ENCODE measurements at places on chromosomes 11 and 22. TPM values are rescaled to one million over a fixed set of nuclear protein-coding genes. Genes with fewer than 3 reads are reported as not detected.
A peak's percentile ranks its signal among the peaks of the same experiment; 100 is the strongest.

PLAAT4 gene
- total RNA-seq = 39.8 TPM

DNA sequence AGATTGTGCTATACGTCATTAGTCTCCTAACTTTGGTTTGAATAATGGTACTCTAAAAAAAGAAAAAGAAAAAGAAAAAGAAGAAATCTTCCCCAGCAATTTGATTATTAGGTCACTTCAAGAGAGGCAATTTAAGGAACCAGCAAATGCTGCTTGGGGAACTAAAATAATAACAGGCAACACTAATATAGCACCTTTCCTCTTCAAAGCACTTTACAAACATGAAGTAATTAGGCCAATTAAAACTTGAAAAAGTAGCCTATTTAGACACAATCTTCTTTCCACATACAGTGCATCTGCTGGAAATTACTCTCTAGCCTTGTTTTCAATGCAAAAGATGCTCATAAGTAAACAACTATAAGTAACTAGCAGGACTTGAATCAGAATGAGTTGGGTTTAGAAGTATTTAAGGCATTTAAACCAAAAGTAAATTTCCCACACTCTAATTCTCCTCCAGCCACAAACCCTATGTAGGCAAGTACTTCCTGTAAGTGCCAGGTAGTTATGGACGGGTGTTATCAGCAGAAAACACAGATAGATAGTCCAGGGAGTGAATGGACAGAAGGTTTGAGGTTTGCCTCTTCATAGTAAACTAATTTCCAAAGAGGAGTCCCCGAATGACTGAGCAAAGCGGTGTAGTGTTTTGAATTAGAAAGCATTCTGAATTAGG lies 44.5 kb downstream of the LRRC4C start:
- no peak for DNase-seq

KCNJ1 gene
- 0.19 TPM for total RNA-seq

TTC9C gene
- total RNA-seq = 32.4 TPM

DNA sequence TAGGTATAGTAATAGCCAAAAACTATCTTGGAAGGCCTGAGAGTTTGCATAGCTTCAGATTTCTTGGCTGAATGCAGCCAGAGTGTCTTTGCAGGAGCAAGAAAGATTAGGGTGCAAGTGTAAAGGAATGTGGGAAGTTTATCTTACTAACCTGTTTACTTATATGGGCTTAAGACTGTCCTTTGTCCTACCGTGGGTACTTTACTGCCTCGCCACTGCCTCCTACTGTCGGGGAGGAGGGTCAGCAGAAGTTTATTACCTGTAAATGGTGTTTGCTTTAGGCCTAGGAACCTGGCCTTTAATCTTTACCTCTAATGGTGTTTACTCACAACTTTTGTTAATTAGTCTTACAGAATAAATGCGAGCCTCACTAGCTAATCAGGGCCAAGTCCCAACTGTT lies 633.8 kb downstream of the DLG2 start:
- no peak for DNase-seq

C11orf16 gene
- not detected for total RNA-seq

OR5B12 gene
- total RNA-seq = not detected

GRCh38 chr11:69252490-69252837 lies 41.5 kb upstream of the MYEOV start:
- no peak for DNase-seq

C22orf31 gene
- total RNA-seq = not detected

TYR gene
- not detected for total RNA-seq

DNA sequence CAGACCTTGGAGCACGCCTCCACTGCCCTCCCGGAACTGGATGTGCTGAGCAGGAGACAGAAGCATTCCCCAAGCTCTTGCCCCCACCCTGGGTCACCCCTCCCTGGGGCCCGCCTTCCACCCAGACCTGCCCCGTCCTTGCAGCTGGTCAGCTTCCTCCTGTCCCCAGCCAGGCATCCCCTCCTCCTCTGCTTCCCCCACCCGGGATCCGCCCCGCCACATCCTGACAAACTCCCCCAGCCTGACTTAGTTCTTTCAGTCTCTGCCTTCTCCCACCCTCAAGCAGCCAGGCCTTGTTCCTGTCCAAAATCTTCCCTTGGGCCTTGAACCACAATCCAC lies 1.1 kb upstream of the PLXNB2 start:
- no peak for DNase-seq

GRCh38 chr11:19934828-19935259 lies 222.2 kb downstream of the NAV2 start:
- DNase-seq = no peak

SLC25A18 gene
- total RNA-seq = 0.33 TPM

DNA sequence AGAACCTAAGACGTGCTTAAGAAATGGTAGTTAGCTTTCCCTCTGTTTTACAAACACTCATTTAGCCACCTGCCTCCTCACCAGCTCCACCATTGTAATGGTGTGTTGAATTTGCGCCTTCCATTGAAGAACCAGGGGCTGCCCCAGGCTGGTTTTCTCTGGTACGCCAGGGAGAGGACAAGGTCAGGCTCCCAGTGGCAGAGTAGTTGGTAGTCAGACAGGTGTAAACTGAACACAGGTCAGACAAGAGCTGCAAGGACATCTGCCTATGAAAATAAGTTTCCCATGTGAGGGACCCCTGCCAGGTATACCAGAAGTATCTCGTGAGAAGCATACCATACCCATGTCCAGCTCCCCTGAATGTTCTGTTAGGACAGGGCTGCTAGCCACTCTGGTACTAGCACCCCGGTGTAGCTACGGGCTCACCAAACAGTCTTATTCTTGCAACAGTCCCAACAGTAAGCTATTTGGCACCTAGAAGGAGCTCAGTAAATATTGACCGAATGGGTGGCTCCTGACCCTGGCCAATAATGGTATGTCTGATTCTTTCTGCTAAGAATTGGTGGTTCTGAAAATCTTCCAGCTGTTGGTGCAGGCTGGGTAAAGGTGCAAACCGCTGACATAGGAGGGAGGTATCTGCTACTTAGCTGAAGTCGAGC lies 359.0 kb downstream of the LARGE1 start:
- DNase-seq = no peak

DNA sequence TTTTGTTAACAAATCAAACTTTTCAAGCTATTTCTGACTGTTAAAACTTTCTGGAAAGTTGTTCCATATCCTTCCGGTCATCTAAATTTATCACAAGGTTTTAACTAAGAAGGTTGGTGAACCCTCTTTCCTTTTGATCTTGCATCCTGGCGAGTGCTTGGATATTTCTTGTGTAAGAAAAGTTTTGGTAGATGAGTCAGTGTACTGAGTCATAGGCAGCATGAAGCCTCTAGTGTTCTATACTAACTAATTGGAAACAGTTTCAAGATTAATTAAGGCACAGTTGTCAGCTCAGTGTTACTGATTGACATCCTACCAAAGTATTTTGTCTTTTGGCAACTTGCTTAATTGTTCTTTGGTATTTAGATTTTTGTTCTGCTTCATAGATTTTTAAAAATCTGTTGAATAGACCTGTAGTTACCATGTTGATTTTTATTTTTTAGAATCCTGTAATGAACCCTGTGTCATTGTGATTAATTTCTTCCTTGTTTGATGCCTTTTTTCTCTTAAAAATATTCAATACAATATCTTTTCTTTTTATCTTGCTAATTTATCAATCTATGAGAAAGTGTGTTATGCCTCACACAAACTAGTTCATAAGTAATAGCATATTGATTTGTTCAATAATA lies 38.0 kb downstream of the METTL15 start:
- DNase-seq = no peak

GRCh38 chr22:41302811-41303210 lies 1.5 kb downstream of the ZC3H7B start:
- DNase-seq = no peak

DNA sequence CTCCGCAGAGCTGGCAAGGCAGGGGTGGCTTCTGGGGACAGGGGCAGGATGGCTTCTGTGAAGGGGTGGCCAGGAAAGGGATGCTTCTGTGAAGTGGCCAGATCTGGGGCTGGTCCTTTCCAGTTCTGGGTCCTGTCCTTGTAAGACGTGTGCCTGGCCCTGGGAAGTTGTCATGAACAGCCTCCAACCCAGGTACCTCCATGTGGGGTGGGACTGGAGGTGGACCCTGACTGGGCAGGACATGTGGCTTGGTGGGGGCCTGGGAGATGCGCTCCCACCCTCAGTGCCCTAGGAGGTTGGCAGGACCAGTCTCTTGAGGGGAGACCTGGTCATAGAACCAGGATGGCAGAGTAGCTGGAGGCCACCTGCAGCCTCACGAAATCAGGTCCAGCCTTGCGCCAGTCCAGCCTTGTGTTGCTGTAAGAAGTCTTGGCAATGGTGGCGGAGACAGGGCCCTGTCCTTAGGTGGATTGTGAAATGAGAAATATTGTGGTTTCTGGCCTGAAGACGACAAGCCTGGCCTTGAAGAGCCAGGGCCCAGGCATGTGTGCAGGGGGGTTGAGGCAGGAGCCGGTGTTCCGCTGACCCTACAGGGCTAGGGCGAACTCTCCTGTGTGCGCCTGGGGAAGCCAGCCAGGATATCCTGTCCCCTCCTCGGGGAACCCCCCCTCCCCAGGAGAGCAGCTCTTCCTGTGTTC lies 2.6 kb downstream of the KCNQ1 start:
- DNase-seq = peak; percentile 47

HARBI1 gene
- total RNA-seq = 2.3 TPM

- no peak for DNase-seq
These were observed 57.2 kb downstream of the SC5D start for GRCh38 chr11:121349790-121350189.

CHADL gene
- total RNA-seq = 2.7 TPM

PRRG4 gene
- total RNA-seq = 2.0 TPM

- DNase-seq = no peak
These were observed 20.1 kb upstream of the CHADL start for GRCh38 chr22:41260871-41261270.

KCNE3 gene
- 12.5 TPM for total RNA-seq

DNA sequence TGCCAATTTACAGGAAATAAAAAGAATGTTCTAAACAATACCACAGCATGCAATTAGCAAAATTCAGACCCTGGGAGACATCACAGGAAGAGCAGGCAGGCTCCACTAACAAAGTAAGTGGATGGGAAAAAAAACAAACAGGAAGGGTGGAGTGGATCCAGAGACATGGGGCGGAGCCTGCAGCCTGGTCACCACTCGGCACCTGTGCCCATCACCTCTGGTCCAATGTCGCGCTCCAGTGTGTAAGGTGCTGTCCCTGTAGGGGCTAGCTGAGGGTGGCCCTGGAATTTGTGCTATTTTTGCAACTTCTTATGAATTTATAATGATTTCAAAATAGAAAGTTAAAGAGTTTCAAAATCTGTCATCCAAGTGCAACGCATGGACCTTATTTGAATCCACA lies 11.0 kb upstream of the MOB2 start:
- peak; percentile 14 for DNase-seq

- DNase-seq = no peak
These were observed 577.4 kb upstream of the LUZP2 start for GRCh38 chr11:23919455-23919854.

- no peak for DNase-seq
These were observed 6.8 kb downstream of the APIP start for GRCh38 chr11:34909415-34909814.

DNA sequence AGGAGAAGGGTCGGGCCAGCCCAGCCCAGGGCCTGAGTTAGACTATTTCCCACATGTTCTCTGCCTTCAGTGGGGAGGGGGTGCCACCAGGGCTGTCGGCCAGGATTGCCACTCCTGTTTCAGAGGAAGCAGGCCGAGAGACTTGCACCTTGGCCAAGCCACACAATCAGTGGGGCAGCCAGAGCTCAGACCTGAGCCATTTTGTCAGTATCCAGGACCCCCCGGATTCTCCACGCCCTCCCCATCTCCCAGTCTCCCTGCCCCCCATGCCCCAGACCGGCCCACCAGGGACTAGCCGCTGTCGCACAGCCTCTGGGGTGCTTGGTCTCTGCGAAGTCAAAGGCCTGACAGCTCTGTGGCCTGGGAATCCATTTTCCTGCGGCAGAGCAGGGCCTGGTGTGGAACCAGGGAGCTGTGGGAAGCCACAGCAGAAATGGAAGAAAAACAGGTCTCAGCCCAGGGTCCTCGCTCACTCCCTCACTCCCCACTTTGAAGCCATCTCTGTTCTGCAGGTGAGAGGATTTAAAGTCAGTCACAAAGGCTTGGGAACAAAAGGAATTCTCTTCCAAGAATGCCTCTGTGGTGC lies 25.5 kb upstream of the MGAT3 start:
- peak; percentile 48 for DNase-seq

Data from aorta (tissue), 5 donors.